HCEC 1CT (cell line): ENCODE measurements at places on chromosomes 2 and 18.

GRCh38 chr2:190791347-190791975 lies 89.2 kb upstream of the GLS start:
- peak; percentile 39 for DNase-seq

GRCh38 chr2:158741625-158742024 lies 53.5 kb upstream of the DAPL1 start:
- DNase-seq: no peak

- peak; percentile 56 for DNase-seq
Observed at GRCh38 chr18:63844254-63844653, 43.3 kb upstream of the SERPINB2 start.

GRCh38 chr2:30326497-30326896 lies 95.2 kb downstream of the LBH start:
- DNase-seq: no peak

- DNase-seq: no peak
Observed at GRCh38 chr18:57311472-57311871, 40.9 kb upstream of the ST8SIA3 start.

- no peak for DNase-seq
Observed at GRCh38 chr2:230968921-230969658, 26.8 kb upstream of the SPATA3 start.

GRCh38 chr2:75166491-75166890 lies 32.8 kb downstream of the TACR1 start:
- DNase-seq: no peak

GRCh38 chr2:196365145-196365544 lies 193.8 kb upstream of the STK17B start:
- DNase-seq: no peak

- DNase-seq: peak; percentile 94
Observed at GRCh38 chr2:203808046-203808750, 59.4 kb upstream of the CTLA4 start.

DNA sequence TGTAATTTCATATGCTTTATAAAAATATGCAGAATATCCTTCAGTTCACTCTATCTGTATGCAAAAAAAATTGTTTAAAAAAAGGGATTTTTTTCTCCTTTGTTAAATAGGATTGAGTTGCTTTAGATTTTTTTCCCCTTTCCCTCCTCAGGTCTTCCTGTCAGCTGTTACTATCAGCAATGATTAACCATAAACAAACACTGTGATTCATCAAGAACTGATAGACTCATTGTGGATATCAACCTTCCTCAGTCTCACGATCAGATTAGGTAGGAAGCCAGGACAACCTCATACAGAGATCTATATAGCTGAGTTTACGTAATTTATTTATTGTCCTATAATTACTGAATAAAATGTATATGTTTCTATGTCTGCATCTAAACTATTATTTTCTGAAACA lies 2136.2 kb upstream of the CELF4 start:
- DNase-seq: peak; percentile 32

DNA sequence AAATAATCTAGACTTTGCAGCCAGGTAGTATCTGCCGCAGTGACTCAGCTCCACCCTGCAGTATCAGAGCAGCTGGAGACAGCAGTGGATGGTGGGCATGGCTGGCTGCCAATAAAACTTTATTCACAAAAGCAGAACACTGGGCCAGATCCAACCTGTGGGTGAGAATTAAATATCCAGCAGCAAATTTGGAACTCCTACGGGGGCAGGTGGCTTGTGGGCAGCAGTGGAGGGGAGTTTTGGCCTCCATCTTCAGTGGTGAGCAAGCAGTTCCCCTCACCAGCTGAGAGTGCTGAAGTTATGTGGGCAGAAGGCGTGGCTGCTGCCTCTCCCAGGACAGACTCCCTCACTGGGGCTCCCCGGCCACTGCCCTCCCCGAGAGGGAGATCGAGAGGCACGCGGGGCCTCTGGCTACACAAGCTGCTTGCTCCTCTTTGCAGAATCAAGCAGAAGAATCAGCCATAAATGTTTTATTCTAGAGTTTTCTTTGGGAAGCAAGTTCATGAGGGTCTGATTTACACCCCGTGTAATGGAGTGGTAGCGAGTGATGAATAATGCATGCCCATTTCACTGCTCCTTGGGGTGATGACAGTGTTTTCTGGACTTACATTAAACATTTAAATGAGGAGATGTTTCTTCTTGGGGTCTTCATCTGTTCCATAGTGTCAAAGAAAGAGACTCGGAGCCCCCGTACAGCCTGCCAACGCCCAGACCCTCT lies 204.3 kb downstream of the SEPTIN10 start:
- no peak for DNase-seq

DNA sequence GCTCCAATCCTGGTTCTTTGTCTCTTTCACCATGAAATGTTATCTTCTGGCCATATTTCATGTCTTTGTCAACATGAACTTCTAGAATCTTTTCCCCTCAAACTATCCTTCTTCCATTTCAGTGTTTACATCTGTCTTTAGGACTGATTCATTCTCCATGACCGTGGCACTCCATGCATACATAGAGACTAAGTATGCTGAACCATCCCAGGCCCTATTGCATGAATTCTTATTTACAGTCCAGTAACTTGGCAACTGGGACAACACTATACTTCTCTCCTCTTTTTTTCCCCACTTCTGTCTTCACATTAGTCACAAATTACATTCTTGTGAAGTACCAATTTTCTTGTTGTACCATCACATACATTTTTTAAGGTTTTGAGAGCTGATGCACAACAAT lies 109.8 kb upstream of the GALNT13 start:
- DNase-seq: no peak

GRCh38 chr2:29108225-29108624 lies 7.0 kb upstream of the CLIP4 start:
- DNase-seq: peak; percentile 97

- DNase-seq: no peak
Observed at GRCh38 chr2:150417278-150417677, 70.2 kb downstream of the RND3 start.

- no peak for DNase-seq
Observed at GRCh38 chr2:47655563-47655880, 127.4 kb upstream of the MSH6 start.

DNA sequence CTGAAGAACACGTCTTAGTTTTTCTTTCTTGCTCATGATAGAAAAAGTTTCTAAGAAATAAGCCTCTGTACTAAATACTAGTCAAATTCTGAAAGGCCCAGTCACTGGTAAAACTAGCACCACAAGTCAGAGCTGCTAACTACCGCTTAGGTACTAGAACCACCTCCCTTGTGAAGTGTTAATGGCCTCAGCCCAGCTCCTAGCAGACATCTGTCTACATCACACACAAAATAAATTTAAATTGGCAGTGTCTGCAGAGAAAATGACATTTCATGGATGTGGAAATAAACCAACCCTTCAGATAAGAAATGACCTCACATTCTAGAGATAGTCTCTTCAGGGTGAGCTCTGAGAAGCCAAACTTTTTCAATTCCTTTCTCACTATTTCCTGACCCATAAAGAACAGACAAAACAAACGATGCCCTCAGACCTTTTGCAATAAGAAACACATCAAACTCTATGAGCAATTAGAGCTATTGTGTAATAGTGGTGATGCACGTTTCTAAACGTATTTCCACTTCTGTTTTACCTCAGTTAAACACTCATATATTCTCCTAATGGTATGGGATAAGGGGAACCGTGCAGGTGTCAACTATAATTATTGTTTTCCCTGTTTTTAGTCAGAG lies 70.3 kb upstream of the DSG1 start:
- DNase-seq: no peak

DNA sequence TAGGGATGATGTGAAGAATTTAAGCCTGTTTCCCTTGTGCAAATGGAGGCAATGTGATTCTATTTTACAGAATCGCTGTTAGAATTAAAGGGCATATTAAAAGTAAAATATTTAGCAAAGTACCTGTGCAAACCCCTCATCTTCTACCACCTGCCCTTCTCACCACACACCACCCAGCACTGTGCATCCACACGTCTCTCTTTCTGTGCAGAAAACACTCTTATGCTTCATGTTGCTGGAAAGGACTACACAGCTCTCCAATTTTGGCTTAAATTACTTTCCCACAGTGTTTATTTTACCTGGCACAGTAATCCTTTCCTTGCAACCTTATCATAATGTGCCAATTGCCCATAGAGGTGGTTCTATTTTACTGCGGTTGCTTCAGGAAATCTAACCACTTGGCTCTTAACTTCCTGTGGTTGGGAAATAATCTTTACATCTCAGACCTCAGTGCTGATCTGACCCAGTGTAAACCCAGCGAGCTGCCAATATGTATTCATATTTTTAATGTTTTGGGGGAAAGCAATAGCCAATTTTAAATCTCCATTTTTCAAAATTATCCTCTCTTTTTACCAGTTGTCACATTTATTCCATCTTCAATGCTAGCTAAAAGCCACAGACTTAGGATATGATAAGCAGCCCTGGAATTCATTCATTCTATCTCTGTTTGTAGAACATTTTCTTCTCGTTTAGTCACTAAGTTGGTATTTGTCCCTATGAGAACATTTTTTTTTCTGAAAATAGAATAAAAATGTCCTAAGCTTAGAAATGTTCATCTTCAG lies 250.9 kb downstream of the DSEL start:
- peak; percentile 90 for DNase-seq

- no peak for DNase-seq
Observed at GRCh38 chr2:42659609-42660008, 91.2 kb downstream of the MTA3 start.
